Epithelial cell of proximal tubule (primary cell): ENCODE measurements at places on chromosomes 16 and 17.

- no peak for DNase-seq
Measured at GRCh38 chr16:678858-679813, 1.1 kb upstream of the STUB1 start.

DNA sequence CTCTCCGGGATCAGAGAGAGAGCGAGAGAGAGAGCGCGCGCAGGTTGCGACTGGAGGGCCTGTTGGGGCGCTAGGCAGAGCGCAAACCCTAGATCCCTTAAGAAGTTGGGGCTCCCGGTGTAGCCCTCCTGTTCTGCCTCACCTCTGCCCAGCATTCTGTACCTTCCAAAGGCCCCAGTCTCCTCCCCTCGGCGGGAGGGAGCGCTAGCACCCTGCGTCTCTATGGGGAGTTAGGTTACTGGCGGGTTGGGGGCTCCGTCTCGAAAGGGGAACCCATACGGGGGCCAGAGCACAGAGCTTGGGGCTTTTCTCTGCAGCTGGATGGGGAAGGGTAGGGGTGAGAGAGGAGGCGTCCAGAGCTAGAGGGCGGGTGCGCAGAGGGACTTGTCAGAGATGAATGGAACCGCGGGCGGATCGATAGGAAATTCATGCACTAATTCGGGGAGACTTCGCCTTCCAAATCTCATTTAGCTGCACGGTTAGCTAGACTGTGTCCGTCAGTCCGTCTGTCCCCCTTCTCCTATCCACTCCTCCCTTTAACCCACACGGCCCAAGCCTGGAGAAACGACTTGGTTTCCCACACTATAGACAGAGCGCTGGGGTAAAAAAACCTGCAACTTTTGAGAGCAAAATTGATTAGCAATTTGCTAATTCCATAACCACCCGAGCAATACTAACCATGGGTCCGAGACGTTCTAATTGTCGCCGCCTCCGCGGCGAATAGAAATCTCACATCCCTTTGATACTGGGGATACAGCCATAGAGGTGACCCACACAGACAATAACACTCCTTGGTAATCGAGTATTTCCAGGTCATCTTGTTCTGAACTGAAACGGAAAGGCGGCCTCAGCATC is 693 bp upstream of the HOXB4 start:
- DNase-seq, result no peak

DNA sequence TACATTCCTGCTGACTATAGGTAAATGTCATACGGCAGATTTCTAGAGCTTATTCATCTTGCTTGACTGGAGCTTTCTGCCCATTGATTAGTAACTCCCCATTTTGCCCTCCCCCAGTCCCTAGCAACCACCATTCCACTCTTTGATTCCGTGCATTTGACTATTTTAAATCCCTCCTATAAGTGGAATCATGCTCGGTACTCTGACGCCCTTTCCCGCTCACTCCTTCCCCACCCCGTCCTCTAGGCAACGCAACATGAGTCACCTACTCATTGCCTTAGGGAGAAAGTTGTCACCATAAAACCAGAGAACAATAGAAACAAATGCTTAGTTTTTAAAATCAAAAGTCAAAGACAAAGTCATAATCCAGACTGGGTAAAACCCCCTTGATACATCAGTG is 45.5 kb upstream of the RBBP6 start:
- DNase-seq, result no peak

GRCh38 chr17:38401459-38401858 is 26.8 kb upstream of the ARHGAP23 start:
- DNase-seq, result no peak

GRCh38 chr16:4246777-4247459 is 5.0 kb upstream of the SRL start:
- DNase-seq, result no peak

GRCh38 chr16:81796035-81796434 is 16.9 kb downstream of the PLCG2 start:
- no peak for DNase-seq

DNA sequence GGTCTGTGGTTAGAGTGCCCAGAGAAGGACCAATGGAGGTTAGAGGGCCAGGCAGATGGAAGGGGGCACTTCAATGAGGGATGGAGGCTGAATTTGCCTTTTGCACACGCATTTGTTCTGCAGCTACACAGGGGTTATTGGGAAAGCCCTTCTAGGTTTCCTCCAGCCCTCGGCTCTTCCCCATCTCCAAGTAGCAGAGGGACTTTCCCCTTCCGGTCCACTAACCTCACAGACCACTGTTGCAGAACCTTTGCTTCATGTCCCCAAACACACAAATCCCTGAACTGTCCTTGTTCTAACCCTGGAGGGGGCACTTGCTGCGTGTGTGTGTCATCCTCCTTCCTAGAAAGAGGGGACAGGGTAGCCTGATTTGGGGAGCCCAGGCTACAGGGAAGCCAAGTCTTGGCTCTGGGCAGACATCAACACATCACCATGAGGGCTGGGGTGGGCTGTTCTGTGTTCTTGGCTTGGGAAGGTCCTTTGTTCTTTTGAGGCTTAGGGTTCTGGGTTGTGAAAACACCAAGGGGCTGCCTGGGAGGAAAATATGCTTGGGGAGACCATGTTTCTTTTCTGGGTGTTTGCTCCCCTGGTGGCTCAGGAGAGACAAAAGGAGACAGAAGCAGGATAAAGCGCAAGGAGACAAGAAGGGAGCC is 7.3 kb upstream of the NR1D1 start:
- DNase-seq, result no peak

GRCh38 chr17:61423967-61424649 is 24.5 kb downstream of the TBX2 start:
- DNase-seq, result no peak

GRCh38 chr16:9870962-9871361 is 311.3 kb downstream of the GRIN2A start:
- DNase-seq, result no peak

GRCh38 chr17:68953340-68953997 is 1.7 kb downstream of the ABCA8 start:
- no peak for DNase-seq

DNA sequence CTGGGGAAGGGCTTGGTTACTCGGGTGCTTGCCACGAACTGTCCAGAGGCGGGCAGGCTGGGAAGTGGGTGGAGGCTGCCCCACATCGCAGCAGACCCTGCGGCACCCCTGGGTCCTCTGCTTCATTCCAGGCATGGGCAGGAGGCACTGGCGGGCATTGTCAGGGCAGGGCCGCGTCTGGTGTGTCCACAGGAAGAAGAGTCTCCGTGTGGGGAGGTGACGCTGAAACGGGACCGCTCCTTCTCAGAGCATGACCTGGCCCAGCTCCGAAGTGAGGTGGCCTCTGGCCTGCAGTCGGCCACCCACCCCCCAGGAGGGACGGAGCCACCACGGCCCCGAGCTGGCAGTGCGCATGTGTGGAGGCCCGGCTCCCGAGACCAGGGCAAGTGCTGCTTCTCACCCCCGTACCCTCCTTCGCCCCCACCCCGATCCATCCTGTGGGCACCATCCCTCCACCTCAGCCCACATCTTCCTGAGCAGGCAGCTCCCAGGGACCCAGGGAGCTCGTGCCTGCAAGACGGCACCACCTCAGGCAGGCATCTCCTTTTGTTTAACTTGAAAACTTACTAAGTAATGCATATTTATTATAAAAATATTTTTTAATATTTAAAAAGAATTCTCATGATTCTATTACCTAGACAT is 14.3 kb upstream of the TCF25 start:
- no peak for DNase-seq

DNA sequence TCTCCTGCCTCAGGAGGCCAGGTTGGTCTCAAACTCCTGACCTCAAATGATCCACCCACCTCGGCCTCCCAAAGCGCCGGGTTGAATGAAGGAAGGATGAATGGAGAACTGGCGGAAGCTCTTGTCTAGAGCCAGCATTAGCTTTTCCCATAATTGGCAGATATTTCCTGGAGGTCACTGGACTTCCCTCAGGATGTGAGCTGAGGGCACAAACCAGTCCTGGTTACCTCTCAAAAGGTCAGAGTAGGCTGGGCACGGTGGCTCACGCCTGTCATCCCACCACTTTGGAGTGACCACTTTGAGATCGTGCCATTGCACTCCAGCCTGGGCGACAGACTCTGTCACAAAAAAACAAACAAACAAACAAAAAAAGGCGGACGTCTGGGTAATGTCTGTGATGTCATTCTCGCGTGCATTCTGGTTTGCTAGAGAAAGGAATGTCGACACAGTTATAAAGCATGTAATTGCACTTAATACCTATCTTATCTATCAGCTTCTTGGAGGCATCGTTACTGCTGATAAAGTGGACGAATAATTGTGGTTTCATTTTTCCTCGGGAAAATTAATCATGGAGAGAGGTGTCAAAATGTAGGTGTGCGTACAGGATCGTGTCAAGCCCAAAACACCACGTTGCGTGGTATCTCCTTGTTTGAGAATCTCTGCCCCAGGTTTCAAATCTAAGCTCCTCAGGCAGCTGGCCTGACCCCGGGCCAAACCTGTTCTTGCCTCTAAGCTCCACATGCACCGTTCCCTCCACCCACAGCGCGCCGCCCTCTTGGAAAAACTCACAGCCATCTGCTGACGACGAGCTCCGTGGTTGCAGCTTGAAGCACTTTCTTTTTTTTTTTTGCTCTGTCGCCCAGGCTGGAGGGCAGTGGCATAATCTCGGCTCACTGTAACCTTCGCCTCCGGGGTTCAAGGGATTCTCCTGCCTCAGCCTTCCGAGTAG is 6.4 kb upstream of the CRK start:
- DNase-seq, result no peak
